ENCODE measurements at places on chromosomes 7 and 10.

DNA sequence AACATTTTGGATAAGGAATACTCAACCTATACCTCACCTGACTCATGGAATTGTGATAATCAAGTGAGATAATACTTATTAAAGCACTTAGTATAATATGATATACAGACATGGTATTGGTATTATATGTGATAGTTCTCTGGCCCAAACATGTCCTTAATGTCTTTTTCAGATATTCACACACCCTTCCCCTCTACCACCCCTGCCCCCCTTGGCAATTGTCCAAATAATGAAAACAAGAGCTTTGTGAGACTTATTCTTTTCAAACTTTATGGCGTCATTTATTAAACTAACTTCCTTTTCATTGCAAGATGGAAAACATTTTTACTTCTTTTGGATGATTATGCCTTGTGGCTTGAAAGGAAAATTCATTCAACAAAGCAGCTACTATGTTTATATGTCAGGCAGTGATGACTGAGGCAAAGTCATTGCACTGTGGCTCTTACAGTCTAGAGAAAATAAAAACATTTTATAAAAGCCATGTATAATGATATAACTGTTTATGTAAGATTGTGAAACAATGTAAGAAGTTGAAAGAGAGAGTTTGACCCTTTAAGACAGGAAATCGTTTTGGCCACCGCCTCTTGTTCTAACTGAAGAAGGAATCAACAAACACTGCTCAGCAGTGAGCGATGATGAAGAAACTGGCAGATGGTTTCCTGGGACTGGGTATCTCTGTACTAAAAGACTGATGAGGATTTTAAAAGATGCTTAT is 27.4 kb downstream of the MINPP1 start:
- no peak for DNase-seq

DNA sequence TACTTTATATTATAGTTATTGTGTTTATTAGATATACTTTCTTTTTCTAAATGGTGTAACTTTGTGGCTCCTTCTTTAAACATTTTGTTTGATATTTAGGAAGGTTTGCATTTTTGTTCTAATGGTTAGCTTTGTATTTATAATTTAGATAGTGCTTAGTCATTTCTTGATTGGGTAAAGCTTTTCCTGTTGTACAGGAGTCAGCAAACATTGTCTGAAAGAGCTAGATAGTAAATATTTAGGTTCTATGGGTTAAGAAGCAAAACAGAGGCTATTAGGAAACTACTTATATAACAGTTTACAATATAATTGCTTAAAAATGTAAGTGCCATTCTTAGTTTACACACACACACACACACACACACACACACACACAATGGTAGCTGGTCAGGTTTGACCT is 70.6 kb upstream of the CCDC6 start:
- no peak for DNase-seq

GRCh38 chr10:87818505-87819288 is 671 bp upstream of the ATAD1 start:
- DNase-seq: no peak

GRCh38 chr7:94439893-94440381 is 45.2 kb downstream of the COL1A2 start:
- DNase-seq: no peak

DNA sequence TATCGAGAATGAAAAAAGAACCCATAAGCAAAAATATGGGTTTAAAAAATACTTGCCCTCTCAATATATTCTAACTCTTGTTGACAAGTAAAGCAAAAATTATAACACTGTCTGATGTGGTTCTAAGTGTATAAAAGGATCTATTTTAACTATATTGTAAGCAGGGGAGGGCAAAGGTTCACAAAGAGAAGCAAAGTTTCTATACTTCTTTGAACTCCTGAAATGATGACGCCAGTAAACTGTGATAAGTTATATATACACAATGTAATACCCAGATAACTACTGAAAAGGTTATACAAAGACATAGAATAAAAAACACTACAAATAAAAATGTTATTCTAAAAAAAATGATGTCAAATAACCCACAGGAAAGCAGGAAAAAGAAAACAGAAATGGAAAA is 37.1 kb downstream of the PDLIM1 start:
- no peak for DNase-seq

- DNase-seq: no peak
Measured at GRCh38 chr10:29623797-29624196, 11.0 kb downstream of the SVIL start.

- peak; percentile 55 for DNase-seq
Measured at GRCh38 chr7:20310963-20311742, 19.5 kb upstream of the ITGB8 start.

DNA sequence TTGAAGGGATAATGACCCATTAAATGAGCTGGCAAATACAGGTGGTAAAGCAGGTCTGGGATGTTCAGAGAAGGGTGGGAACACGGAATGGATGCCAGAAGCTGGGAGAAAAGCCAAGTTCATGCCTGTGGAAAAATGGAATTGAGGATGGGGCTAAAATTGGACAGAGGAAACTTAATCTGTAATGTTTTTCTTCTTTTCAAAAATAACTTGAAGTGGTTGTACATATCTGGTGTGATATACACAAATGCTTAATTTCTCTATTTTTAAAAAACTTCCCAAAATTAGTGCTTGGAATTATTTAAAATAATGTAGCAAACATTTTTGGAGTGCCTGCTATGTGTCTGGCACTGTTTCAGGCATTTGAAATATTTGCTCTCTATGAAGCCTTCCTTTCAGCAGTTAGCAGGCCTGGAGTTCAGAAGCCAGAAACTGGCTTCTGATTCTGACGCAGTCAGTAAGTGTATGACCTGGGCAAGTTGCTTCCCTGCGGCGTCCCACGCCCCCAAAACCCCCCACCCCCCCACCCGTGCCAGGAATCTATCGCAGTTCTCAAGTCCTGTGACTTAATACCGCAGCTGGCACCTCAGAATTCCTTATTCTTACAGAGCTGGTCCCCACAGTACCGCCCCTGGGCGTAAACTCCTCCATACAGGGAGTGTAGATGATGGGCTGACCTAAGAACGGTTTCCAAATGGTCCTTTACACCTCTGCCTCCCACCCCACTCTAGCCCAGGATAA is 828 bp upstream of the MALSU1 start:
- DNase-seq: no peak

DNA sequence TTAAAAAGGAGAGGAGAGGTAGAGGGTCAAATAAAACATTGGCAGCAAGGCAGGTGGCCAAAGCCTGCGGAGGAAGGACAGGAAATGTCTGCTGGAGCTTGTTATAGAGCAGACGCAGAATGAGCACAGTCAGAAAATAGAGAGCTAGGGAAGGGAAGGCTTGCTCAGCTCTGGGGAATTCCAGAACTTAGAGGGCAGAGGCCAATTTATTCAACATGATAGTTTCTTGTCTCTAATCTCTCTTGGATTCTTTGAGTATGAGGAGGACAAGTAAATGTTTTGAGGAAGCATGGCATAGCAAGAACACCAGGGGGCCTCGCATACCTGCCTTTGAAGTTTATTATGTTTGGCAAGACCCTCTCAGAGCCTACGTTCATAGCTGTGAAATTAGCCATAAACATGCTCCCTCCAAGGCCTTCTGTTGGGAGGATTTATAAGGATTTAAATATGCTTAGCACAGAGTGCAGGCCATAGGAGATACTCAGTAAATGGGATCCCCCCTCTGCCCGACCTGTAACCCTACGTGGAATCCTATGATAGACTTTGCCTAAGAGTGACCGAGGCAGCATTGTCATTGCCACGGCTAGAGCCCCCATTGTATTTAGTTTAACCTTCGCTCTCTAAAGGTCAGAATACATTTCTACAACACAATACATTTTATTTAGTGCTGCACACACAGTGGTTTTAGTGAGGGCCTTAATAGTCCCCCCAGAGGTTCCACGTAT is 293.9 kb downstream of the CCDC3 start:
- DNase-seq: no peak

DNA sequence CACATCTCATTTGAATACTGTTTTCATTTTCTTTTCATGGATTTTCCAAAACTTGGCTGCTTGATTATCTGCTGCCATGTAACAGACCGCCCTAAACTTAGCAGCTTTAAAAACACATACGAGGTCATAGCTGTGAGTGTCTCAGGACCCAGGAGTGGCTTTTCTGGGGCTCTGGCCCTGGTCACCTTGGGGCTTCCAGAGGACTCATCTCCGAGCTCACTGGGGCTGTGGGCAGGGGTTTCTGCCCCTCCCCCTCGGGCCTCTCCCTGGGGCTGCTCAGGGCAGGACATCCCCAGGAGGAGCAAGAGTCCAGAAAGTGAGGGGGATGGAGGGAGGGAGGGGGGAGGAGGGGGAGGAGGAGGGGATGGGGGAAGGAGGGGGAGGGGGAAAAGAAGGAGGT is 77.0 kb downstream of the NKX6-2 start:
- no peak for DNase-seq

- DNase-seq: no peak
Measured at GRCh38 chr7:82445271-82445670, 1.7 kb upstream of the CACNA2D1 start.

DNA sequence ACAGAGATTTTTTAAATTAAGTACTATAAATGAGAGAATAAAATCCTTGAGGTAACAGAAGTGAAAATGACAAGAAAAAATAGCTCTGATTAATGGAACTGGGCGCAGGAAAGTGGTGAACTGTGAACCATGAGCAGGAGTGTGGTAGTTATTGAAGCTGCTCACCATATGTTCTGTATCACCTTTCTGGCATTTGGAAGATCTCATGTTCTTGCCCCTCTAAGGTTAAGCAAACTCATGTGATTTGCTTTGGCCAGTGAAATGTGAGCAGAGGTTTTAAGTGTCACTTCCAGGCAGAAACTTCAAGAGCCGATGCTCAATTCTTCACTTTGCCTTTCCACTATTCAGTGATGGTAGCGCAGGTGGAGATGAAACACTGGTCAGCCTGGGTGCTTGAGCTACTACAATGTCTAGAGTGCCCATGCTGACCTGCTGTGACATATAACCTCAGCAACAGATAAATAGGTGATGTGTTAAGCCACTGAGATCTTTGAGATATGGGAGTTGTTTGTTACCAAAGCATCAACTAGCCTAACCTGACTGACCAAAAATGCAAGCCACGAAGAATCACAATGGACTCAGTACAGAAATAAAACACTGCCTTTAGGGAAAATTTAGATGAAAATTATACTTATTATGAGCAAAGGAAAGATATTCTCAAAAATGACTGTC is 18.4 kb downstream of the MTPAP start:
- DNase-seq: no peak

DNA sequence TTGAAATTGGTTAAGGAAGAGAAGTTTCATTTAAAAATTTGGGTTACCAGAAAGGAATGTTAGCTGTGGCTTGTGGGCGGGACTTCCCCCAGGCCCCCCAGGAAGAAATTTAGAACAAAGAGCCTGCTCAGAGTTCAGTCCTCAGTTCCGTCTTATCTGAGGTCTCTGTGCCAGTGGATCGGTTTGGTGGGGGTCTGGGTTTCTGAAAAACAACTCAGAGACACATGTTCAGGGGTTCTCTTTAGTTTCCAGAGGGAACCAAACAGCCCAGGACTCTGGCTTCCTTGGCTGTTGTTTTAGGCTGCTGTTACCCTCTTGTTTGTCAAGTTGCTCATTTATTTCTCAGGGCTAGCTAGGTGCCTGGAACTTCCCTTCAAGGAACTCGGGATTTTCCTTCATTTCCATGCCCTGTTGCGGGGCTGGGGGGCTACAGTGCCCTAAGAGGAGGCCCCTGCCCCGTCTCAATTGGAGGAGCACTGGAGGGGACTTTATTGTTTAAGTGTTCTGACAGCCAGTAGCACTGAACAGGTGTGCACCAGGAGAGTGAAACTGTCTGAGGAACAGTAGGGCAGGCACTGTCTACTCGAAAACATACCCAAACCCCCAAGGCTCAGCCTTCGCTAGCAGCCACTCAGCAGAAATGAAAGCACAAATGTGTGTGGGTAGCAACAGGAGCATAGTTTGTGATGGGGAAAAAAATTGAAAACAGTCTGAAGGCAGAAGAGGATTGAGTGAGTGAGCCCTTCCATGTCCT is 59.9 kb downstream of the ALOX5 start:
- DNase-seq: peak; percentile 52

GRCh38 chr10:109988212-109988596 is 19.6 kb upstream of the ADD3 start:
- DNase-seq: no peak

DNA sequence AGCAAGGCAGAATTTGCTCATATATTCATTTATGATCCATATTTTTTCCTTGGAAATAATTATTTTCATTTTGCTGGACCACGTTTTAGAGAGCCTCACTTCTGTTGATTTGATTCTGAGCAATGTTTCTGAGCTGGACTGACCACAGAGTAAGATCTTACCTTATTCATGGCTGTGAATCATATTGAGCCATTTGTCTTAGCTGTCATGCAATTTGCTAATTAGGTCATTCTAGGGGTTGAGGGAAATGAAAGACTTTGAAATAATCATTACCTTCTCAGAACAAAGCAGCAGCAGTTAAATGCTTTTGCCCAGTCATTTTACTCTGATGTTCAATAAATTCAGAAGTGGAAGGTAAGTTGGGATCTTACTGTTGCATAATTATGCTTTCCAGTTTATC is 251.4 kb downstream of the SDK1 start:
- no peak for DNase-seq

DNA sequence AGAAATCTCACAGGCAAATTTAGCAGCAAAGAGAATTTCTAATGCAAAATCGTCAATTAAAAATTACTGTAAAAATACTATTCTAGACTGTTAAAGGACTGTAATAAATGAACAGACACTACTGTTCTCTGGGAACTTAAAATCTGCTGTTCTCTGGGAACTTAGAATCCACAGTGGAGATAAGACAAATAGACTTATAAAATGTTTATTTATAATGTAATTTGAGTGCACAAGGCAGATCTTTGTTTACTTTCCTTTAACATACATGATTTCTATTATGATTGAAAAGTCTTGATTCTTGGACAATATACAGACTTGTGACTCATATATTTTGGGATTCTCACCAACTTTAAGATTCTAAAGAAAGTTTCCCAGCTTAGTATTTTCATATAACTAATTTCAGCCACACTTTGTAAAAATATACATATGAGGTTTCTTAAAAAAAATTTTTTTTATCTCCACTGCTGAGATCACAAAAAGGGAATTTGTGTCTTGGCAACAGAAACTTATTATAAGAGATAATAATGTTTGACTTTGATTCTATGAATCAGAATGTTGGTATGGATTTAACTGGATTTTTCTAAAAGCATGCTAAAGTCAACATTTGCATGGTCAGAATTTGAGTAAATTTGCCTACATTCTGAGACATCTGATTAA is 166.3 kb upstream of the RHOBTB1 start:
- no peak for DNase-seq

GRCh38 chr7:154916381-154916780 is 86.5 kb downstream of the PAXIP1 start:
- no peak for DNase-seq

- DNase-seq: no peak
Measured at GRCh38 chr7:113217314-113217713, 99.0 kb upstream of the SMIM30 start.

DNA sequence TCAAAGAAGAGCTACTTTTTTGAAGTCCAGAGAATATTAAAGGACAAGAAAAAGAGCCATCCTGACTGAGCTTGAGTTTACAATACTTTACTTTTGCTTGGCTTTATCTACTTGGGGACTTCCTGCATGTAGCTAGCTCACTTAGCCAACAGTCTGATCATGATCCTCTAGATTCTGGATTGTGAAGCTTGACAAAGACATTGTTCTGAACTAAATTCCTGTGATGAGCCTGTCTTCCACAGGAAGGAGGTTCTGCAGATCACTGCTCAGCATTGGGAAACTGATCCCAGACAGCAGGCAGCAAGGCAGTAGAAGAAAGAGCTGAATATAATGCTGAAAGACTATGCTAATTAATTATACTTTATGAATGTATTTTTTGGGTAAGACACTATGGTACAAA is 296.4 kb downstream of the DGKB start:
- no peak for DNase-seq

Data from GM06990 (cell line).